ENCODE measurements at places on chromosomes 5 and 9.

GRCh38 chr9:72443855-72444254, 77.6 kb upstream of the TMC1 start:
- no peak for DNase-seq

DNA sequence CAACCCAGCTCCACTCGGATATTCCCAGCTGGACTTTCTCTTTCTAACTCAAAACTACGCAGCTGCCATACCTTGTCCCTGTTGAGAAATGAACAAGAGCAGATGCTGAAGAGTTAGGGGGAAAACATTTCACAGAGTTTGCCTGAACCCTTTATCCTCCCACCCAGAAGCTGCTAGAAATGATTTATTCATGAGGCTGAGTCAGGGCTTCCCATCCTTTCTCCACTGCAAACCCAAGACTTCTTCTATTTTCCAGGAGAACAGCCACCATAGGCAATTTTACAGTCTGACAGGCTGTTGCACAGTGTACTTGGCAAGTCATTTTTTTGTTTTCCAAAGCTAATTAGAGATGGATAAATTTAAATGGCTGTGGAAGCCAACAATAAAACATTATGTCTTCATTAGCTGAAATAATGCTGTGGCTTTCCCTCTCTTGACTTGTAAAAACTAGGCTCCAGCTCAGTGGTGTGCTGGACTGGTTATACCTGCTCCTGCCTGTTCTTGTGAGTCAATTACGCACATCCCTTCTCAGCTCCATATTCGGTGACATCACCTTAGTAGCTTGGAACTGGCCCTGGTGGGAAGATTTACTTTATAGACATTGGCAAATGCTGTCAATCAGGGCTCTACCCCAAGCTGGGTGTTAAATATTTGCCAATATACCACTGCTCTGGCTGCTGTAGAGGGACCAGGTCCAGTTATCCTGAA, 71.9 kb downstream of the KIF4B start:
- DNase-seq: no peak

DNA sequence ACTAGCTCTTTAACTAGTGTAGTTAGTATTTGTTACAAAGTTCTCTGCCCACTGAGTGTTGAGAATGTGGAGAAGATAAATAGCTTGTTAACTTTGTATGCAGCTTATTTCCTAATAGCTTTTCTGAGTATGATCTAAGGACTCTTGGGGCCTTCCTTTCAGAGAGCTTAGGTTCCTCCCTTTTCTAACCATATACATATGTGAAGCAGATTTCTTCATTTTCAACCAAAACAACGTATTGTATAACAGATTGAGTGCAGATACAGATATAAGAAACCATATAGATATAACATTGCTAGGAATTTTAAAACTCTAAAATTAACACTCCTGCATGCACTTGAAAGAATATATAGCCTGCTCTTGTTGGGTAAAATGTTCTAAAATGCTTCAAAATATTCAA, 70.4 kb downstream of the SCAMP1 start:
- DNase-seq: no peak

DNA sequence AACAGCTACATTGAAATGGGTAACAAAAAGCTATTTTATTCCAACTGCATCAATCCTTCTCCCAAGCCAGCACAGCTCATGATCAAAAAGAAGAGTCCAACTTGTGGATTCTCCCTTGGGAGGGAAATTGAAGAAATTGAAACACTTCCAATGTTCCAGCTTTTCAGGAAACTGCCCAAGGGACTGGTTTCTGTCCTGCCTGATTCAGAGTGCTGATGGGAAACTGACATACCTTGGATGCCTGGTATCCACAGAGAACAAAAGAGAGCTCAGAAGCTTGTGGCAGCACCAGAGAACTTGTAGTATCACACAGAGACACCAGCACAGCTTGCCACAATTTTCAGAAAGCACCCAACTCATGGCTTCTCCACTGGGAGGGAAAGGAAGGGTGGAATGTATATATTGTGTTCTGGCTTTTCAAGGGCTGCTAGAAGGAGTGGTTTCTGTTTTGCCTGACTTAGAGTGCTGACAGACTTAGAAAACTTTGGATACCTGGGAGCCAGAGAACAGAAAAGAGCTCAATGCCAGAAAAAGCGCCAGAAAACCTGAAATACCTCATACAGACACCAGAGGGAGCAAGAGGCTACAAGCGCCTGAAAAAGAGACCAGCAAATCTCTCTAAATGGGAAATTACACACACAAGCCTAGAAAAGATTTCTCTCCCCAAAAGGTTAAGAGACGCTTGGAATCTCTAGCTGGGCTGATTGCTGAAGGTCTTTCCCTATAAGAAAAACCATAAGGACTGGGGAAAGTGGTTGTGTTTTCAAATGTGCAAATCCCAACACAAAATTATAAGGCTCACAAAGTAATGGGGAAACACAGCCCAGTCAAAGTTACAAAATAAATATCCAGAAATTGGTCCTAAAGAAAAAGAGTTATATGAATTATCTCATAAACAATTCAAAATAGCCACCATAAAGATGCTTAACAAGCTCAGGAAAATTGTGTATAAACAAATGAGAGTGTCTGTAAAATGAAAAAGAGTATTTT, 178.8 kb downstream of the SPOCK1 start:
- DNase-seq: no peak

Measured in stimulated activated CD4-positive, alpha-beta T cell treated with anti-CD3 and anti-CD28 coated beads, Interleukin-15, amount 100 ng/mL, for 1 hour (primary cell).